ENCODE measurements at places on chromosomes 2 and 18.
A peak's percentile ranks its signal among the peaks of the same experiment; 100 is the strongest.

DNA sequence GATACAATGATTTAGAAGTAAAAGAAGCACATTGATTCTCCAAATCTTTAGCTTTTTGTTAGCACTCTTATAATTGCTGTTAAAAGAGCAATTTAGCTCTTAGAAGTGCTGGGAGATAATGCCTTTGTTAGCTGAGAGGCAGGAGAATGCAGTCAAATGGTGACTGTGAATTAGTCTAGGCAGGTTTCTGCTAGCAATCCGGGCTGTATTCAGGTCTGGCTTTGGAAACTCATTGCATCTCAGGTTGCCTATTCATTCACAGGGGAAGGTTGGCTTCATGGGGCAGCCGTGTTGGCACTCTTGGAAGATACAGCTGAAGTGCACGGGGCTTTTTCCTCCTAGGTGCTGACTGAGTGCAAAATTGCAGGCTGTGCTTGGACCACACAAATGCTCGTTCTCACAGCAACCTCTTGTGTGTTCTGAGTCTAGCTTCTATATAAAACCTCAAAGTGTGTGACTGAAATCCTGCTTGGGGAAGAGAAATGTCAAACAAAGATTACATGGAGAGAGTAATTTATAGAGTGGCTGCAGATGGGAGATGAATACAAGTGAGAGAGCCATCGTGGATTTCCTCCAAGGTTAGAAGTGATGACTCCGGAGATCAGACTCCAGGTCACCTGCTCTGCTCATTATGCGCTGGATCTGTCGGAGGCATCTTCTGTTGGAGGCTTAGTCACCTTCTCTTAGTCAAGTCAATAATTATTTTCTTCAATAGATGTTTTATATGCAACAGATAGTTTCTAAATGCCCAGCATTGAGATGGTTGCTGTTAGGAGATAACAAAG is 167.8 kb downstream of the PMAIP1 start:
- DNase-seq: no peak

- DNase-seq: no peak
These were observed 40.7 kb downstream of the POMC start for GRCh38 chr2:25127646-25128045.

DNA sequence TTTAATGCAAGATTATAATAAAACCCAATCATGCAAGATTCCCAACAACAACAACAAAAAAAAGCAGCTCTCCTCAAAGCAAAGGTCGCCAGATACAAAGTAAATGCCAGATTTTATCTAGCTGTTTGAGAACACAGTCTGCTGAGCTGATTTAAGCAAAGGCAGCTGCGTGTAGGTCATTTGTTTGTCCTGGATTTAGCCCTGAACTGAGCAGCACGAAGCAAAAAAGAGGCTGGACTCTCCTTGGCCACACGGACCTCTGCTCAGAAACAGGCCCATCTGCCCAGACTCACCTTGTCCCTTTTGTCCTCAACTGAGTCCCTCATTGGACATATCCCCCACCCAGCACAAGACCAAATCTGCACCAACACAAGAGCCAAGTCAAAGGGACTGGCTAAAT is 91.5 kb downstream of the PID1 start:
- no peak for DNase-seq

DNA sequence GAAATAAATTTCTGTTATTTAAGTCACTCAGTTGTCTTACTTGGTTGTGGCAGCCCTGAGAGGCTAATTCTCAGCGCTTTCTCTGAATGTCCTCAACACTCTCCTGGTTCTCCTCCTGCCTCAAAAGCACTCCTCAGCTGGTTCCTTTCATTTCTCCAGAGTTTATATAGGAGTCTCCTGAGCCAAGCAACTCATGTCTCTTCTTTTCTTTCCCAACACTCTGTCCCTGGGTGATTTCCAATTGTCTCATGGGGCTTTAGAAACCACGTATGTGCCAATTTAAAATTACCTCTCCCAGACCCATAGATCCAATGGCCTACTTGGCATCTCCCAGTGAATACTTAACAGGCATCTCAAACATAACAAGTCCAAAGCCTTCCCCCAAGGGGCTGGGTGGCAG is 184.3 kb downstream of the TTC32 start:
- DNase-seq: no peak

DNA sequence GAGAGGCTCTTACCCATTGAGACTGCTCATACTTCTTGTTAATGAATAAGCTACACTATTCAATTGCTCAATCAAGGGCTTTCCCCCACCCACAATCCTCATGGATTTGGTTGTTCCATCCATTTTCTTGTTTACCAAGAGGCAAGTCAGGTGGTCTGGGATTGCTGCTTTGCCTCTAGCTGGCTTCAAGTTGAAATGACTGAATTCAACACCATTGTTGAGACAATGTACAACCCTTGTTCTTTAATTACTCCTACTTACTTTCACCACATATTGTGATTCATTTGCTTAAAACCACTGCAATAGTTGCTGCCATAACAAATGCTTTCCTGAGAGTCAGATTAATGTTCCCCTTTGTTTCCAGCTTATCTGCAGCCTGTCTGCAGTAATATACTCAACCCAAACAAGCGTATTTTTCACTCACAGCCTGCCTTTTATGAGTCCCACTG is 532.2 kb downstream of the RIT2 start:
- no peak for DNase-seq

- no peak for DNase-seq
These were observed 31.2 kb upstream of the EN1 start for GRCh38 chr2:118878531-118879149.

GRCh38 chr2:101296371-101296770 is 12.1 kb downstream of the RNF149 start:
- DNase-seq: no peak

DNA sequence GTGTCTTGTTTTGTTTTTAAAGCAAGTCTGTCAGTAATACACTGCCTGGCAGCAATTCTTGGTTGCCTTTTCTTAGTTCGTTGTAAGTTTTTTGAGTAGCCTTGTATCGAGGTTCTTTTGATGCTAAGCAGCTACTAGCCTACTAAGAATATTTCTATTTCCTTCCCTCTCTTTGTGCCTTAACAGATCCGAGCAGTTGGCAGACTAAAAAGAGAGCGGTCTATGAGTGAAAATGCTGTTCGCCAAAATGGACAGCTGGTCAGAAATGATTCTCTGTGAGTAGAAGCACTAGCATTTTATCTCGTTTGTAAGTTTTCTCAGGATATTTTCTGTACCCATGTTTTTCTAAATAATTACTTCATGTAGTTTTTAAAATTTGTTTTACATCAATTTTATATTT is 15.1 kb downstream of the MFF start:
- DNase-seq: no peak

DNA sequence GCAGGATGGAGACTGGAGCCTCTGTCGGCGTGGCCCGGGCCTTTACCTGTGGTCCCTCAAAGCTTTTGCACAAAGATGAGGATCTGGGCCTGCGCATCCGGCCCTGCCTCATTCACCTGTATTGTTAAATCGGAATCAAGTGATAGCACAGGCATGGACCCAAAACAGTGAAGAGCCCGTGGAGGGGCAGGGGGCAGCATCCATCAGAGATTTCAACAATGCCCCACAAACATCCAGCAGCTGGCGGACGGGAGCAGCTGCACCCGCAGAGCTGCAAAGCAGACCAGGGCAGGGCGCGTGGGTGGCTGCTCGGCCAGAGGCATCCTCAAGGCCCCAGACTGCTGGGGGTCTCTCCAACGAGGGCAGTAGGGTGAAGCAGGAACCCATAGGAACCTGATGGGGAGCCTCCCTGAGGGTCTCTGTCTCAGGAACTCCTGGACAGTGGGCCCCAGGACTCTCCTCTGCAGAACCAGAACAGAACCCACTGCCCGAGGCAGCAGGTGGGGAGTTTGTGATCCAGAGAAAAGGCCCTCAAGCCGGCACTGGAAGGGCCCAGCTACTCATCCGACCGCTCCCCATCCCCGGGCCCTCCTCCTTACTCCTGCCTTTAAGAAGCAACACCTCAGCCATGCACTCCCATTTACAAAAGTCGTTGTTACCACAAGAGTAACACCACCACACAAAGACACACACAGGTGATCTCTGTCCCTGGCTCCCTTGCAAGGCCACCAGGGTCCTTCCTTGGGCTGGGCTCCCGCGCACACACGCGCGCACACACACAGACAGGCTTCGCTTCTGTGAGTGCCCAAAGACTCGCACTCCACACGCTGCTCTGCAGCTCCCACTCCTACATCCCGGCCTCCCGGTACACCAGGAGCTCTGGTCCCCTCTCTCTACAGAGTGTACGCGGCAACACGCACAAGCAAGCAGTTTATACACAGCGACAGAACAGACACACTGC is 28.8 kb downstream of the HDAC4 start:
- DNase-seq: no peak

DNA sequence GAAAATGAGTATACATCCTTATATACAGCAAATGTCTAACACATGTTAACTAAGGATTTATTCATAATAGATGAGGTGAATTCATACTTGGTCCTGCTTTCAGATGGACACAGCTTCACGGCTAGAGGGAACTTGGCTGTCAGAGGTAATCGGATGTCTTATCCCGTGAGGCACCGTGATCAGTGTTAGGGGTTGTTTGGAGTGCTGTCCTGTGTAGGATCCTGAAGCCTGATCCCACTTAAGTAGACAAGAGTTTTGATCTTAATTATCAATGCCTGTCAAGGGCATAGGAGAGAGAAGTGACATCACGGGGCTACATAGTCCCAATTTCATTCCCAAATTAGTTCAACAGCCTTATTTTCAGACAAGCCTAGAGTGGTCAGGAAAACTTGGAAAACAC is 204.6 kb downstream of the RNF144A start:
- no peak for DNase-seq

- no peak for DNase-seq
These were observed 59.6 kb downstream of the PKDCC start for GRCh38 chr2:42107249-42108042.

DNA sequence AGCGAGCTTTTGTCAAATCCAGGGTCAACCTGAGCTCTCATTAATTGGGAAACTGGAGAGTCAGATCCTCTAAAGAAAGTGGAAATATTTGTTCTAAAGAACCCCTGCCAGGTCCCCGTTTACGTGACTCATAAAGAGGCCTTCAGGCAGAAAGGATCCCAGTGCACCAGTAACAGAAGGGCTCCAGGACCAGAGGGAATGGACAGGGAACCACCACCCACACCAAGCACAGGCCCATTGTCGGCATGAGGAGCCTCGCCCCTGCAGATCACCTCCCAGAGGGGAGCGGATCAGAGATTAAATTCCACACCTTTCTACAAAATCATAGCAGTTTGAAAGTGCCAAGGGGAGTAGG is 16.4 kb upstream of the C1QL2 start:
- DNase-seq: no peak

- no peak for DNase-seq
These were observed 27.1 kb downstream of the SH2D6 start for GRCh38 chr2:85445316-85446295.

DNA sequence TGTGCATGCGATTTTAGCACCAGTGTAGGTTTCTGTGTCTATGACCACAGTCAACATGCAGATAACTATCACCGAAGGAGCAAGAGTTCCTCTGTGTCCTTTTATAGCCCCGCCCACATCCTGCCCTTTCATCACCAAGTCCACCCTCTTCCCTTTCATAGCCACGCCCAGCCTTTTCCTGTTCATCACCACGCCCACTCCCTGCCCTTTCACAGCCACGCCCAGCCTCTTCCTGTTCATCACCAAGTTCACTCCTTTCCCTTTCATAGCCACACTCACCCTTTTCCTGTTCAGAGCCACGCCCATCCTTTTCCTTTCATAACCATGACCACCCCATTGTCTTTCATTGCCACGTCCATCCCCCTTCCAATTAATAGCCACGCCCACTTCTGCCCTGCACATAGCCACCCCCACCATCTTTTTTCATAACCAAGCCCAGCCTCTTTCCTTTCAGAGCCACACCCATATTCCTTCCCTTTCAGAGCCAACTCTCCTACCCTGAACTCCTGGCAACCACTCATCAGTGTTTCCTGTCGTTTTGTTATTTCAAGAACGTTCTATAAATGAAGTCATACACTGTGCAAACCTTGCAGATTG is 273.9 kb downstream of the MYT1L start:
- peak; percentile 2 for DNase-seq

DNA sequence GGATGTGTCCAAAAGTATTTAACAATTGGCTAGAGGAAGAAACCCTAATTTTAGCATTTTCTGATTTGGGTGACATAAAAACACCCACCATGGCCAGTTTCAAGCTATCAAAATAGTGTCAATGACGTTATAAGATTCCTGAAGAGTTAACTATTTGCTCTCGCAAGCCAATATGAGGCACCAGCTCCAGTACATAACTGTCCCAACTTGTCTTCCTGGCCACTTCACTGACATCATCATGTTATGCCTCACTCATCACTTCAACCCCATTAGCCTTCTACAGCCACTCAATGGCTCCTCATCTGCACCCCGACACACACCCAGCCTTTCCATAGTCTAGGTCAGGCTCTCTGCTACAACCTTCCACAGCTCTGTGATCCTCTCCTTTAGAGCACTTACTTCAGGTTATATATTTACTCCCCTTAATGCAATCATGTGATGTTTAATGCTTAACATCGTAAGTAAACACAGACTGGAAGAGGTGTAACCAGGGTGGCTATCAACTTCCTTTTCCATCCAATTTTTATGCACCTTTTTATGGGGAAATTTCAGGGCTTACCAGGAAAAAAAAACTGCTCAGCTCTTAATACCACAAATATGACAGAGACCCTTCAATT is 158.7 kb downstream of the VWC2L start:
- DNase-seq: no peak

- DNase-seq: no peak
These were observed 23.9 kb downstream of the PECR start for GRCh38 chr2:216057688-216058193.

DNA sequence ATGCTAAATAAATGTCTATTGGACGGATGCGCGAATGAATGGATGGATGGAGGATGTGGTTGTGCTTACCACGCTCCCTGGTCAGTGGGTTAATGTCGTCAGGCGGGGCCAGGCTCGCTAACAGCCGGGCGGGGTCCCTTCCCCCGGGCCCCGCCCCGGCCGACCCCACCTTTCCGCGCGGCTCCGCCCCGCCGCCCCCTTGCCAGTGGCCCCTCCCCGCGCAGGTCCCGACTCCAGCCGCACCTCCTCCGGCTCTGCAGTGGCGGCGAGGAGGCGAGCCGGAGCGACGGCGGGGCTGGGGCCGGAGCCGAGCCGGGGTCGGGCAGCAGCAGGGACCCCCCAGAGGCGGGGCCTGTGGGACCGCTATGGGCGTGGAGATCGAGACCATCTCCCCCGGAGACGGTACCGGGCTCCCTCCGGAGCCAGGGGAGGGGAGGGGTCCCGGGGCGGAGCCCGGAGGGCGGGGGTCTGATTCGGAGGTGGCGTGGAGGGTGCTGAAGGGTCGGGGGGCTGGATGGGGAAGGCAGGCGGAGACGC is at the start of gene FKBP1B:
Gene FKBP1B, plus strand, starts transcription at position 257 of the 537 bp plus-strand sequence. Its CDS starts 109 bp downstream, at position 366.
- no peak for DNase-seq

Data from activated CD8-positive, alpha-beta memory T cell treated with anti-CD3 and anti-CD28 coated beads for 1 hour (primary cell).